ENCODE measurements at places on chromosomes 4 and X. TPM values are rescaled to one million over a fixed set of nuclear protein-coding genes. Genes with fewer than 3 reads are reported as not detected.

CTSO gene
- 3.9 TPM for polyA plus RNA-seq

NFKB1 gene
- polyA plus RNA-seq: 15.3 TPM

LPAR4 gene
- polyA plus RNA-seq: not detected

PROM1 gene
- 12.2 TPM for polyA plus RNA-seq

TEX13D gene
- not detected for polyA plus RNA-seq

GRCh38 chr4:1969928-1970723 is 38.6 kb downstream of the NELFA start:
- DNase-seq: no peak

DNA sequence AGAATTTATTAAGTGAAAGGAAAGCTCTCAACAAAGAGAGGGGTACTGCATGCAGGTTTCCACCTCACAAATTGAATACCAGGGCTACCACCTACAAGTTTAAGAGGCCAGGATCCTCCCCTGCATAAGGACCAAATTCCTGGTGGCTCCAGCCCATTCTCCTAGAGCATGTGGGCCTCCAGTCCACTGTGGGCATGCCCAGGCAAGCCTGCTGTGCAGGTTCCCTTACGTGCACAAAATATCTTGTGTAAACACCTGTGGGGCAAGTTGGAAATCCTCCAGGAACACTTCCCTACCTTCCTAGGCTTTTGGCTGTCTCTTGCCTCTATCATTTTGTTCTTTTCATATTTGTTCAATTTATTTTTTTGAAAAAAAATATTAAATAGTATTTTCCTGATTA is 724.3 kb downstream of the ARAP2 start:
- DNase-seq: peak; percentile 2

DNA sequence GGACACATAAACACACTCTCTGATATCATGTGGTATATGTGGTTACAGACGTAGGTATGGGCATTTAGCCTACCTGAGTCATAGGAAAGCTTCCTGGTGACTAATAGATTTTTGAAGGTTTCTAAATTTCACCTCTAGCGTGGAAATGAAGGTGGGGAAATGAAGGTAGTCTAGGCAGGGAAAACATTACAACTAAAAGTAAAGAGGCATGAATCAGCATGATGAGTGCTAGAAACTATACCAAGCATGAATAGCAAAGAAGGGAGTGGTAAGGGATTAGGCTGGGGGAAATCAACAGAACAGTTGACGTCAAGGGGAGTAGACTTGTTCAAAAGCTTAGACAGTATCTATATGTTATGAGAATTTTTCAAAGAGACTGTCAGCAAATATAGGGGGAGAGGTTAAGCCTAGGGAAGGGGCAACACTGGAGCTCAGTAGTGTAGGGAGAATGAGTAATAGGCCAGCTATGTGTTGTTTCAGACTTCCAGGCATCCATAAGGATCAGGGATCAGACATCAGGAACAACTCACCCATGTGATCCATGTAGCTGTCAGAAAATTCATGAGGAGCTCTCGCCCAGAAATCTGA is 279.3 kb upstream of the DIPK2B start:
- no peak for DNase-seq

DNA sequence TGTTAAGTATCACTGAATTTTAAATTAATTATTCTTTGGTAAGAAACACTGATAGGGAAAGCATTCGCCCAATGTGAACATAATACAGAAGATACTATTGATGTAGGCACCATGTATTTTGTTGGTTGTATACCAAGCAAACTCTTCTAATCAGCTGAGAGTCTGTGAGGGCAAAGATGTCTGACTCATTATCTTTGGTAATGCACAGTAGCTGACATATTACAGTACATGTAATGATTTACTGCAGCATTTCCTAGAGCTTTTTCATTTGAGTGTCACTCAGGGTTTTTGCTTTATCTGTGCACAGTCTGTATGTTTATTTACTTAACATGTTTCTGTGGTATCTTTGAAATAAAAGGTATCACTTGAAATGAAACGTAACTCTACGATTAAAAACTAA is 49.2 kb downstream of the CENPVL3 start:
- DNase-seq: no peak

DNA sequence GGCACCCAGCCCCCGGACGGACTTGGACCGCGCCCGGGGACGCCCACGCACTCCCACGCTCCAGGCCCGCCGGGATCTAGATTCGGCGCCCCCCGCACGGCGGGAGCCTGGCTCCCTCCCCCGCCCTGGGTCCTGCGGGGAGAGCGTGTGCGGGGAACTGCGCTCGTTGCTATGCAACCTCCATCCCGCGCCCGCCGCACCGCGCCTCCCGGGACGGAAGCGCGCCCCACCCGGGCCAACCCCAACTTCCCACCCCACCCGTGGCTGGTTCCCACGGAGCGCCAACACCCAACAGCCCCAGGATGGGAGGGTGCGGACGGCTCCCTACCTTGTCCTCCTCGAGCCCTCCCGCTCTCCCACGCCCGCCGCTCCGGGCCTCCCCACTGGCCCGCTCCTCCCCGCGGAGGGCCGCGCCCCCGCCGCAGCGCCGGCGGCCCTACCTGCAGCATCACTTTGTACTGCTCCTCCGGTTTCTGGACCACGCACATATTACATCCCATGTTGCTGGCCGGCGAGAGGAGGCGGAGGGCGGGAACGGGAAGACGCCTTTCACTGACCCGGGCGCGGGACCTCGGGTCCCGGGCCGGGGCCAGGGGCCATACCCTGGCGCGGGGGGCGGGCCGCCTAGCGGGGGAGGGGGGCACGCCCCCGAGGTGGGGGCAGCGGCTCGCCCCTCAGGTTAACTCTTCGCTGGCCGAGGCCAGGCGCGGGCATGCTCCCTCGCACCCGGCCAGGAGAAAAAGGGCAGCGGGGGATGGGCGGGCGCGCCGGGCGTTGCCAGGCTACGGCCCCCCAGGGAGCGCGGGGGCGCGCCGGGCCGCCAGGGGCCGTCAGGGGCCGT is at the start of gene PDZD4:
Gene PDZD4 (minus strand): TSS at position 746 of the 841 bp plus-strand sequence. CDS start 246 bp downstream, at position 500.
- DNase-seq: peak; percentile 32

- DNase-seq: no peak
These were observed 242.9 kb upstream of the PITX2 start for GRCh38 chr4:110865611-110866259.

GRCh38 chrX:138008281-138008680 is 442.4 kb downstream of the ZIC3 start:
- DNase-seq: no peak

DNA sequence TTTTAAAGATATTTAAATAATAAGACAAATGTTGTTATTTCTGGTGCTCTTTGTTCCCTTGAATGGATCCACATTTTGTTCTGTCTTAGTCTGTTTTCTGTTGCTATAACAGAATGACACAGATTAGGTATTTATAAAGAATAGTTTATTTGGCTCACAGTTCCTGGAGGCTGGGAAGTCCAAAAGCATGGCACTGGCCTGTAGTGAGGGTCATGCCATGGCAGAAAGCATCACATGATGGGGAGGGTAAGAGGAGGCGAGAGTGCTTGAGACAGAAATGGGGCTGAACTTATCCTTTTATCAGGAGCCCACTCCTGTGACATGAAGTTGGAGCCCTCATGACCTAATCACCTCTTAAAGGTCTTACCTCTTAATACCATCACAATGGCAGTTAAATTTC is 38.2 kb downstream of the KIAA0232 start:
- no peak for DNase-seq

- DNase-seq: no peak
These were observed 77.1 kb downstream of the NFKB1 start for GRCh38 chr4:102578270-102578669.

DNA sequence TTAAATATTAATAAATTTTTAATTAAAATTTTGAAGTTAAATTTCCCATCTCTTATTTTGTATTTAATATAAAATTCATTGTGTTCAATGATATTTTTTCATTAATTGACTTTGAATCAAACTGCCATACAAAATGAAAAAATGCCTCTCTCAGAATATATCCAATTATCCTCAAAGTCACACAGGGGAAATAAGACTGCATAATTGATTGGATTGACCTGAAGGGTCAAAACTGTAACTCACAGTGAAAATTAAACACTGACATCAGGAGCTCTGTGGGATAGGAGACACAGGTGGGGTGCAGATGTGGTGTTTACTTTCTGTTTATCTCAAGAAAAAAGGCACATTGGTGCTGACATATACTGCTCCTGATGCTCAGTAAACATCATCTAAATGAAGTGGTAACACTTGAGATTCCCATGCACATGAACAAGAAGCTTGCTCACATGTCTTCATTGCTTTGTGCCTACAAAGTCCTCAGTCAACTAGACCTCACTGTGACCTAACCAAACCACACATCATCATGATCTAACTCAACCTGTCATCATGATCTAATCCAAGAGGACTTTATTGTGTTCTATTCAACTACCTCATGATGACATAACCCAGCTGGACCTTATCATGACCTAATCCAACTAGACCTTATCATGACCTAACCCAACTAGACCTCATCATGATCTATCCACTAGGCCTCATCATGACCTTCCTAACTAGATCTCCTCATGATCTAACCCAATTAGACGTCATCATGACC is 83.7 kb downstream of the DHRSX start:
- DNase-seq: no peak

DNA sequence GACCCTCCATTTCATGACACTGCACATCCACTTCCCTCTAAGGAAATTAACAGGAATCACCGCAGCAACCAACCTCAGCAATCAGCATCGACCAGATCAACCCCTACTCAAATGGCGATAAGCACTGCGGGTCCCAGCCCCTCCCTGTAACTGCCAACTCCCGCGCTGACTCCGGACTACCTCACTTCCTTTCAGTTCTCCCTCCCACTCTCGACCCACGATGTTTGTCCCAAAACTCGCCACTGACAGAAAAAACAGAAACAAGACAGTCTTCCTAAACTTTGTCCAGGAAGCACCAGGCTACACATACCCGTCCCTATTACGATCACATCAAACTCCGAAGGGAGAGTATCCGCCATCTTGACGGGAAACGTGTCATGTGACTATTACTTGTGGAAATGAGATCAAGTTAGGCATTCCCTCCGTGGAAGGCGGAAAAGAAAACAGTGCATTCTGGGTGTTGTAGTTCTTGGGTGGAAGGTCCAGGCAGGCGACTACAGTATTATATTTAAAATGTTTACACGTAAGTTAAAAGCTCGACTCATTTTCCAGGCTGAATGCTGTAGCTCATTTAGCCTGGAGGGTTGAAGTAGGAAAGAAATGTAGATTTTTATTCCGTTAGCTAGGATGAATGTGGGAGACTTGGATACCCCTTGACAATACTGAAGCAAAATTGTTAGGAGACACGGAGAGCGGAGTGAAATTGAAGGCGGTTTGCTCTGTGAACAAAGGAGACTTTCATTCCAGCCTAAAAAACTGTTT is at the start of gene CHM:
Gene CHM (minus strand): TSS at position 385 of the 762 bp plus-strand sequence. CDS start 26 bp downstream, at position 359.
- DNase-seq: peak; percentile 95

All from stomach (tissue), 19 donors.